ENCODE measurements at places on chromosomes 12 and 14.
A peak's percentile ranks its signal among the peaks of the same experiment; 100 is the strongest.

GRCh38 chr12:68356060-68356695 is 24.0 kb upstream of the MDM1 start:
- no peak for DNase-seq

- DNase-seq = no peak
Measured at GRCh38 chr12:63353559-63353958, 202.6 kb upstream of the AVPR1A start.

DNA sequence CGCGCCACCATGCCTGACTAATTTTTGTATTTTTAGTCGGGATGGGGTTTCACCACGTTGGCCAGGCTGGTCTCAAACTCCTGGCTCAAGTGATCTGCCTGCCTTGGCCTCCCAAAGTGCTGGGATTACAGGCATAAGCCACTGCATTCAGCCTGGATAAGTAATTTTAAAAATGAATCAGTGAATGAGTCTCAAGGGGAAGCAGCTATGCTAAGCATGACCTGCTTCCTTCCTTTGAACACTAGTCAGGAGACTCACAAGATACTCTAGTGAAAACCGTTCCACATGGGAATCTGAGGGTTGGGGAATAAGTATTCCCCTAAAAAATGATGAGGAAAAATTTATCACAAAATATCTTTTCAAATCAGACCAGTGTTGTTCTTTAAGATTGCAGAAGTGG is 10.7 kb upstream of the FAM234B start:
- DNase-seq = no peak

GRCh38 chr14:75230140-75230792 is 48.4 kb upstream of the FOS start:
- peak; percentile 38 for DNase-seq

DNA sequence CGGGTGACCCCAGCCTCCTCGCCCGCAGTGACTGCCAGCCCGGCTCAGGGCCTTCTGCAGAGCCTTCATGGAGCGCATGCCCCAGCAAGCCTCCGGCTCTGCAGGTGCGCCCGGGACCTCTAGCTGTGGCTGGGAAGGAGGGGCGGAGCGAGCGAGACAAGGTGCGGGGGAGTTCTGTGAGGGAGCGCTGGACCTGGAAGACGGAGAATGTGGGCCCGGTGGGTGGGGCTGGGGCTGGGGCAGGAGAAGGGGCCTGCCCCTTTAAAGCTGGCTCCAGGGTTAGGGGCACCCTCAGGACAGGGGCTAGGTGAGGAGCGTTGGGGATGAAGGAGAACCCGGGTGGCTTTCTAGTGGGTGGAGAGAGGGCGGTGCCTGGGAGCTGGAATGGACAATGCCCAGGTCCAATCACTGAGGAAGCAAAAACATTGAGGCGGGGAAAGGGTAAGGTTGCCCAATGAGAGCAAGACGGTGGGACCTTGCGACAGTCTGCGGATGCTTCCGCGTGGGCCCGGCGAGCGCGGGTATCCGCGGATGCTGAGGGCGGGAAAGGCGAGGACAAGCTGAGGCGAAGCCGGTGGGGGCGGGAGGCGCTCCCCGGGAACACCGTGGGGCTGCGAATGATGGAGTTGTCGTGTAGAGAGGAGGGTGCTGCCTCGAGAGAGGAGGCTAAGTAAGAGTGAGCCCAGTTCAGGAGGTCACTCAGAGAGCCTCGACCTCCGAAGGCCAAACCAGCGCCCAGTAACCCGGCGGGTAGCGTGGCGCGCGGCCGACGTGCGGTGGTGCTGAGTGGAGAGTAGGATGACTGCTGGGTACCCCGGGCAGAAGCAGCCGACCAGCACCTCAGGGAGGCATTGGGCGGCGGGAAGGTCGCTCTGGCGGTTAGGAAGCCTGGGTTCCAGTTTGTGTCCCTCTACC is at the start of gene GLS2:
GLS2 (minus strand) TSS at position 121 of the 915 bp plus-strand sequence; CDS start at position 78, 43 bp downstream.
- DNase-seq = peak; percentile 47

- no peak for DNase-seq
Measured at GRCh38 chr14:105860615-105861580, 334.5 kb downstream of the TMEM121 start.

GRCh38 chr14:23146351-23146910 is 27.4 kb upstream of the CEBPE start:
- DNase-seq = no peak

DNA sequence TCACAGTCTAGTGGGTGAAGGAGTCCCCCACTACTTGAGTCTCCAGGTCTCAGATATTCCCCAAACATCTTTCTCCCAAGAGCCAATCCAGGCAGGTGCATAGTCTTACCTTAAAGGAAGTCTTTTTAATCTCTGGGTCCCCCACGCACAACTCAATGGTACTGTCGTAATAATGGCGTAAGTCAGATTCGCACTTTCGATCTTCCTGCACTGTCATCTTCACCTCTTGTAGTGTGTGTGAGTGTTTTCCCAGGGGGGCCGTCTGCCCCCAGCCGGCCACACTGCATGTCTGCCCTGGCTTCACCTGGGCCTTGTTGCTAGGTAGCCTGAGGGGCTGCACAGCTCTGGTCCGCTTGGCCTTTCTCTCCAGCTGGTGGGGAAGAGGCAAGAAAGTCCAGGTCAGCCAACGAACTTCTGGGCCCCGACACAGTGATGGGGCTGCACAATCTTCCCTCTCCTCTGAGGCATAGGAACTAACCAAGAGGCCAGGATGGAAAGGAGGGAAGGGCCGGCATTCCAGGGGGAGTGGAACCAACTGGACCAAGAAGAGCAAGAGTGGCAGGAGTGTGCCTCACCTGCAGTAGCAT is 2.1 kb downstream of the GZMB start:
- no peak for DNase-seq

DNA sequence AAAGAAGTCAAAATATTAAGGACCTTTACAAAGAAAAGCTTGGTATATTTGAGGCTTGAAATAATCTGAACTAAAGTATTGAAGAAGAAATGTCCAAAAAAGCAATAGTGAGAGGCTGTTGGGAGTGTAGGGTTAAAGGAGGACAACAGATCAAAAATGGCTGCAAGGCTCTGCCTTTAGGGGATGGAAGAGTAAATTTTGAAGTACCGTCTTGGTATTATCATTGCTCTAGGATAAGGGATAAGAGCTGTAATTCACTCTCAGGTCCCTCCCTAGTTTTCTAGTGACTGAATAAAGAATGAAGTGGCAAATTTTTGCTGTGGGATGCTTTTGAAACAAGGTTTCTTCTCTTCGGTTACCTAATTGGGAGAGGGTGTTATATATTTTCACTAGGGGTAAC is 38.7 kb downstream of the LEMD3 start:
- no peak for DNase-seq

Measured in stimulated activated CD8-positive, alpha-beta memory T cell treated with anti-CD3 and anti-CD28 coated beads, Interleukin-12 subunit alpha, Interleukin-12 subunit beta, amount 100 ng/mL, for 4 hours (primary cell).